ENCODE measurements at places on chromosomes 2 and 18.

- no peak for DNase-seq
These were observed 929.2 kb upstream of the SOX11 start for GRCh38 chr2:4762951-4763376.

- DNase-seq = no peak
These were observed 695.8 kb downstream of the RNF144A start for GRCh38 chr2:7612969-7613368.

GRCh38 chr2:27298391-27299080 is 9.7 kb downstream of the UCN start:
- DNase-seq = no peak

DNA sequence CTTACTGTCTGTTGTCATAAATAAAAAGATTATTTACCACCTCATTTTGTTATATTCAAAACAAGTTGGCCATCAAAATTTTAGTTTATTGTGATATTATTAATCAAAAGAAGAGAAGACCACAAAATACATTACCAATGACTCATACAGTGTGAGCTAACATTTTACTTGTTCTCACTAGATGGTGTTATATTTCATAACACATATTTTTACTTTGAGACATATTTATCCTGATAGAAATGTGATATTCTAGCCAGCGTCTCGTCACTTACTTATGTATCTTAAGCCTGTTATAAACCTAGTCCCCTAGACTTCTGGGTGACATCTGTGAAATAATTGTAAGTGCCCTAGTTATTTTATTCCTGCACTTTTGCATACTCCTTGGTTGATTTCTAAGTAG is 263.2 kb downstream of the CDH7 start:
- DNase-seq = no peak

DNA sequence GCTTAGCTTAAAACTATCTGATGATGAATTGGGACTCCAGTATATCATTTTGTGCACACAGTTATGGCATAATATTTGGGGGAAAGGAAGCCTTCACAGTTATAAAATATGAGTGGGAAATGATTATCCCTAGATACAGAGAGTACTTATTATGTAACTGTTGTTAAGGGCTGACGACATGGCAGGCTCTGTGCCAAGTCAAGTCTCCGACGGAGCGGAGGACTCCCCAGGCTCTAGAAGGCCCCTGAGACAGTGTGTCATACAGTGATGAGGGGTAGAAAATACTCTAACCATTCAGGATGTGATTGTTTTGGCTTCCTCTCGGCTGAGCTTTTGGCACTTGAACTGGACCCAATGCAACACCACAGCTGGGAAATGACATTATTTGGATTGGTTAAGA is 211.8 kb downstream of the SLC8A1 start:
- no peak for DNase-seq

GRCh38 chr2:101766871-101767739 is 69.6 kb downstream of the MAP4K4 start:
- no peak for DNase-seq

DNA sequence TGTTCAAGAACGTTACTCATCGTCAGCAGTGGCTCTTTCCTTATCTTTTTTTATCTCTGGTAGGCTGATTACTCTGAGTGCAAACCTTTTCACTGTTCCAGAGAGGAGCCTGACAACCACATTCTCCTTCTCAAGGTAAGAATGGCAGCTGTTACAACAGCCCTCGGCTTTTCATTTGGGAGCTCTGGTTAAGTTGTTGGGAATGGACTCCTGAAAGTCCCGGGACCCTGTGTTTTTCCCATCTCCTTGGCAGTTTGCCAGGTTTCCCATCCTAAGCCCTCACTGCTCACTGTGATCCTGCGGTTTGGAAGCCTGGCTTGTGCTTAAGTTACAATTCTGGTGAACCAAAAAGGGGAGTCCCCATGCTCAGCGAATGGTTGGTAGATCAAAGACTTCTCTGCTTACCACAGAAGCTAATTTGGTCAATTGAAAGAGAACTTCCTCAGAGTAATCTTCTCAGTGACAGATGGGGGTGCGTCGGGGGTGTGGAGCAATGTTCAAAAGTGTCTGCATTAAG is 122.3 kb downstream of the LYPD6B start:
- no peak for DNase-seq

DNA sequence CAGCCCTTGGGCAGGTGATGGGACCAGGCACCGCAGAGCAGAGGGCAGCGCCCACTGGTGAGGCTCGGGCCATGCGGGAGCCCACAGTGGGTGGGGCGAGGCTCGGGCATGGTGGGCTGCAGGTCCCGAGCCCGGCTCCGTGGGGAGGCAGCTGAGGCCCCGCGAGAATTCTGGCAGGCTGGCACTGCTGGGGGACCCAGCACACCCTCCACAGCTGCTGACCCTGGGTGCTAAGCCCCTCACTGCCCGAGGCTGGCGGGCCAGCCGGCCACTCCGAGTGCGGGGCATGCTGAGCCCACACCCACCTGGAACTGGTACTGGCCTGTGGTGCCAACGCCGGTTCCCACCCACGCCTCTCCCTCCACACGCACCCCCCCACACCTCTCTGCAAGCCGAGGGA is 29.7 kb upstream of the COL3A1 start:
- no peak for DNase-seq

- DNase-seq = no peak
These were observed 330.6 kb downstream of the RND3 start for GRCh38 chr2:150156876-150157275.

GRCh38 chr2:138871312-138871711 is 91.1 kb upstream of the NXPH2 start:
- DNase-seq = no peak

DNA sequence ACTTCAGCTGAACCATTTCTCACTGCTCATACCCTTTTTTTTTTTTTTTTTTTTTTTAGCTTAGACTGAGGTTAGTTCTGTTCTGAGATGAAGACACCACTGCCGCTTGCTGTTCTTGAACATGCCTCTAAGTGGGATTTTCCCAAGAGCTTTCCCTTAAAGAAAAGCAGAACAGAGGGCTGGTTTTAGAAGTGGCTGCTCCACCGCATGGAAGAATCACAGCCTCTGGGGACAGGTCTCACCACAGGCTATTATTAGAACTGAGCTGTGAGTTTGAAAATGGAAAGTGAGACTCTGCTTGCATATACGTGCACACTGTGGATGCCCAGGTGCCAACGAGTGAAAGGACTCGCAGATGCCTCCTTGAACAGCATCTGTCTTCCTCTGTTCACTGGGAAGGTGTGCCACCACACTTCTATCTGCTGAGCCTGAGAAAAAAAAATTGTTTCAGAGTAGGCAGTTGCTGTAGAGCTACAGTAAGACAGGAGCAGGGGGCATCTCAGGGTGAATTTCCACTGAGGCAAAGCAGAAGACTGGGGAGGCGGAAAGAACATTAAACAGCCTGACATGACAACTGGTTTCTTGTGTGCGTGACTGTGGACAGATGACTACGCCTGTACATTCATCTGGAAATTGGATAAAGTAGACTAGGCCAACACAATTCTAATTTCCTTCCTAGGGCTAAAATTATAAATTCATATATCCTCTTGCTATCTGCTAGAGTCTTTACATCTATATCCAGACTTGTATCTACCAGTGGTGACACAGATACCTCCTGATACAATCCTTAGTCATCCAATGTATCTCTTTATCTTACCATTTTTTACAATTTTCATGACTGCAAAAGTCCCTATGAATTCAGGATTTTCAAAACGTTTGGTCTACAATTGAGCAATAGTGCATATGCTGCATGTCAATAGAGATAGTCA is 1045.7 kb upstream of the CELF4 start:
- no peak for DNase-seq

DNA sequence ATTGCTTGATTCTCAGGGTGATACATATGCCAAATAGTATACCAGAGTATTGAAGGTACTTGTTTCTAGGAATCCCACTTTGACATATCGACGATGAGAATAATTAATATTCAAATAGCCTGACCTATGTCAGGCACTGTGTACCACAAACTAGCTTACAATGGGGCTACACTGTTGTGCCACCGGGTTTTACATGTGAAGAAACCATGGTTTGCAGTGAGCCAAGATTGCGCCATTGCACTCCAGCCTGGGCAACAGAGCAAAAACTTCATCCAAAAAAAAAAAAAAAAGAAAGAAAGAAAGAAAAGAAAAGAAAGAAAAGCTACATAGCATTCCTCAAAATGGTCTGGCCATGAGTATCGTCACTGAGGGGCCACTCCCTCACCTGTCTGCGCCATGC is 25.5 kb downstream of the GYPC start:
- no peak for DNase-seq

- no peak for DNase-seq
These were observed 4.6 kb downstream of the PPP1R7 start for GRCh38 chr2:241154915-241155314.

- DNase-seq = no peak
These were observed 31.5 kb downstream of the CDCA7 start for GRCh38 chr2:173386021-173386737.

GRCh38 chr2:190456833-190457232 is 48.7 kb downstream of the MFSD6 start:
- no peak for DNase-seq

GRCh38 chr2:48450936-48451602 is 78.9 kb upstream of the STON1 start:
- no peak for DNase-seq

- no peak for DNase-seq
These were observed 569.8 kb upstream of the MEX3C start for GRCh38 chr18:51767293-51767692.

DNA sequence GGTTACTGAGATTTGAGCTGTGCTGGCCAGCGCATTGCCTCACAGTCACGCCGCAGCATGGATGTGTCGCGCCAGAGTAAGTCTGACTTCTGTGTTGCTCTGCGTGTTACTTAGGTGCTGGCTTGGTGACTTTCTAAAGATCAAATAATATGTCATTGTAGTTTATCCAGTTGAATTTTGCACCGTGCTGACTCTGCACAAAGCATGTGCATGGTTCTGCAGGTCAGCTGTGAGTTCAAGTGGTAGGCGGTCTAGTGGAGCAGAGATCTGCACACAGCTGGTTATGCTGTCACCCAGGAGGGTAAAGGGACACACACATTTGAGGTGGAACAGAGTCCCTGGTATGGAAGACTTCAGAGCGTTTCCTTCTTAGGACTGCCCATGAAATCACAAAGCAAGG is 105.1 kb downstream of the CEP192 start:
- no peak for DNase-seq

DNA sequence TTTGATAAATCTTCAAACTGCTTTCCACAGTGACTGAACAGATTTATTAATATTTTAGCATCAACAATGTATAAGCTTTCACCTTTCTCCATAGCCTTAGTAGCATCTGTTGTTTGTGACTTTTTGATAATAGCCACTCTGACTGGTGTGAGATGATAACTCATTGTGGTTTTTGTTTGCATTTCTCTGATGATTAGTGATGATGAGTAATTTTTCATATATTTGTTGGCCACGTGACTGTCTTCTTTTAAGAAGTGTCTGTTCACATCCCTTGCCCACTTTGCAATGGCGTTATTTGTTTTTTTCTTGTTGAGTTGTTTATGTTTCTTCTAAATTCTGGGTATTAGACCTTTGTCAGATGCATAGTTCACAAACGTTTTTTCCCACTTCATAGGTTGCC is 952.9 kb downstream of the TRIB2 start:
- DNase-seq = no peak

- peak; percentile 33 for DNase-seq
These were observed 11.9 kb upstream of the AGFG1 start for GRCh38 chr2:227460070-227460485.

DNA sequence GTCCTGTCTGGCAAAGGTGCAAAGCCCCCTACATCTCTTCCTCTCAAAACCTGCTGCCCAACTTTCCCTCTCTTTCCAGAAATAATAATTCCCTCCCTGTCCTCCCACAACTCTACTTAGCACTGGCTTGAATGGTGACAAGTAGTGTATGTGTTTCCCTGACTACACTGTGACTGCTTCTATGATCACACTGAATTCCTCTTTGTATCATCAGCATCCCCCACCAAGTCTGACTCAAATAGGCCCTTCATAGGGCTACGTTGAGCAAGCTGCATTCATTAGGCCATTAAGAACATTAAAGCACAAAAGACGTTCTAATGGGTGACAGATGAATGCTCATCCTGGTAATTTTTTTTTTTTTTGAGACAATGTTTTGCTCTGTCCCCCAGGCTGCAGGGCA is 13.7 kb upstream of the ST3GAL5 start:
- no peak for DNase-seq

DNA sequence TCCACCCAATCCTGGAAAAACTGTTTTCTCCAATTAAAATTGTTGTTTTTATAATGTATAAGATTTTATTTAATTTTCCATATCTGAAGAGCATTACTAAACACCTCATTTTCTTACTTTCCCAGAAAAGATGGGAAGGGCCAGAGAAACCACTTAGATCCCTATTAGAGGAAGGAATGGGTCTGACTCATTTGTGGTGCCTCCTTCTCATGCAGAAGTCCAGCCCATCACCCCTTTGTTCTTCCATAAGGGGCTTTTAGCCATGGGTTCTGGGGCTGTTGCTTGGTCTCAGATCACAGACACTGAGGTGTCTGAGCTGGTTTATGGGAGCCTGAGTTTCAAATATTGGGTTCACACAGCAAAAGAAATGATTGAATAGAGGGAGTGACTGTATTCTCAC is 152.2 kb downstream of the ESCO1 start:
- no peak for DNase-seq

DNA sequence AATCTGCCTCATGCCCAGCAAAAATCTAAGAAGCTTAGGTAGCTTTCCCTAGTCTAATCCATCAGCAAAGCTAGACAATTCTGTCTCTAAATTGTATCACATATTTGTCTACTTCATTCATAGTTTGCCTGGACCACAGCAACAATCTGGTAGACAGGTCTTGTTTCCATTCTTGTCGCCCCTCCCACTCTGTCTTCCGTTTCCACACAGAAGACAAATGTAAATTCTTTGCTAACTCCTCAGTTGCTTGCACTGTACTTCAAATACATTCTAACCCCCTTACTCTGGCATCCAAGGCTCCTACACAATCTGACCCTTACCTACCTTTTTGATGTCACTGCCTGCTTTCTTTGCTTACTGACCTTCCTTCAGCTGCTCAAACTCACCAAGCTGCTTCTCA is 40.1 kb downstream of the THUMPD2 start:
- no peak for DNase-seq

GRCh38 chr2:160465002-160465401 is 28.6 kb downstream of the RBMS1 start:
- DNase-seq = no peak

GRCh38 chr2:241105641-241106040 is 3.6 kb upstream of the MTERF4 start:
- no peak for DNase-seq

DNA sequence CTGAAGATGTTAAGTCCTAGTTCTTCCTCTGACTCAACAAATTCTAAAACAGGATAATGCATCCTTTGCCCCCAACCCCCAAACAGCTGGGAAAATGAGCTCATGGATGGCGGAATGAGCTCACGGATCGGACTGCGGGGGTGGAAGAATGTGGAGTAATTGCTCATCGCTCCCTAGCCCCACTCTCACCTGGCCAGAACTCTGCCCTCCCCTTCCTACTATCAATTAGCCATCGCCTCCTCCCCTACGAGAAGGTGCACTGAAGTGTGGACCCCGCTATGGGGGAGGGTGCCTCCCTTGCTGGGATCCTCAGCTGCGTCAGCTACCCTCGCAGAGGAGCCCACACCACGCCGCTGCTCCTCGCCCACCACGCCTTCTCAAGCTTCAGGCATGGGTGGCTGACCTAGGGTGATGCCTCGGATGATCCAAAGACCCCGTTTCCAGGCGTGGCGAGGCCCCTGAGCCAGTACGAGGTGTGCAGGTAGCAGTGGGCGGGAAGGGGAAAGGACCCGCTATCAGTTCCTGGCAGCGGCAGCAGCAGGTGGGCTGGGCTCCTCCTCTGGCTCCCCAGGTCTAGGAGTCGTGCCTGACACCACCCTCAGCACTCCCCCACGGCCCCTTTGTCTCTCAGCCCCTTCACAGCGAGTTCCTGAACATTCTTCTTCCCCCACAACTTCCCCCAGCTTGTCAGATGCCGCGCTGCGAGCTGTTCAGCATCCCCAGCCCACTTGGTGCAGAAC is 82.1 kb upstream of the POMC start:
- DNase-seq = no peak
